Skeletal muscle cell (primary cell): ENCODE measurements at places on chromosomes 4 and X.

DNA sequence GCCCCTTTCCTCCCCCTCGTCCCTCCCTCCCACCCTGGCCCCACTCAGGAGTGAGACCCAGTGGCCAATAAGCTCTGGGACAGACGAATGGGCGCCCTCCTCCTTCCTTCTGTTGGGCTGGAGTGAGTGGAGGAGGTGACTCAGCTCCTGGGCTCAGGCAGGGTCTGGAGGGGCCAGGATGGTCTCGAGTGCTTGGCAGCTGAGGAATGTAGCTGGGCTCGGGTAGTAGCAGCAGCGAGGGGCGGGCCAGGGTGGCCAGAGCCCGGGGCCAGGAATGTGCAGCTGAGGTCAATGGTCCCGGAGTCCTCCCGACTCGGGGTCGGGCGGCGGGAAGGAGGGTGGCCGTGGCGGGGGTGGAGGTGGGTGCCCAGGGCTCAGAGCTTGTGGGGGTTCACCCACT, 15.0 kb downstream of the G6PD start:
- DNase-seq, result no peak

GRCh38 chrX:132568291-132568690, 79.5 kb upstream of the MBNL3 start:
- DNase-seq, result no peak

DNA sequence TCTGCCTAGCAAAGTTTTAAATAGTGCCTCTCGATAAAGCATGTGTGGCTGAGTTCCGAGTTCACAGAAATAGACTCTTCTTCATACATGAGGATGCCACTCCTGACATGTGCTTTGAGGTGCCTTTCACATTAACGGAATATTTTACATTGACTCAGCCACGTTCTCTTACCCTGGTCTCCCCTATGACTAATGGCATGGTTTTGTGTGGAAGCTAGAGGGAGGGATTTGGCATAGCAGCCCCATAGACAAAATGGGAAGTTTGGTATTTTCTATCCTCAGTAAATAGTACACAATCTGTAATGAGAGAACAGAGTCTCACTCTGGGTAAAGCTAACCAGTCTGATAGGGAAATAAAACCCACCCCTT, 68.9 kb downstream of the PCDH19 start:
- DNase-seq, result no peak

- DNase-seq, result no peak
These were observed 44.3 kb downstream of the SPATA18 start for GRCh38 chr4:52095374-52095773.

GRCh38 chr4:150173432-150173861, 95.2 kb downstream of the DCLK2 start:
- DNase-seq, result no peak

- peak; percentile 52 for DNase-seq
These were observed 156.3 kb upstream of the VEGFC start for GRCh38 chr4:176949029-176949428.

GRCh38 chrX:17830211-17830610, 30.9 kb downstream of the RAI2 start:
- no peak for DNase-seq

DNA sequence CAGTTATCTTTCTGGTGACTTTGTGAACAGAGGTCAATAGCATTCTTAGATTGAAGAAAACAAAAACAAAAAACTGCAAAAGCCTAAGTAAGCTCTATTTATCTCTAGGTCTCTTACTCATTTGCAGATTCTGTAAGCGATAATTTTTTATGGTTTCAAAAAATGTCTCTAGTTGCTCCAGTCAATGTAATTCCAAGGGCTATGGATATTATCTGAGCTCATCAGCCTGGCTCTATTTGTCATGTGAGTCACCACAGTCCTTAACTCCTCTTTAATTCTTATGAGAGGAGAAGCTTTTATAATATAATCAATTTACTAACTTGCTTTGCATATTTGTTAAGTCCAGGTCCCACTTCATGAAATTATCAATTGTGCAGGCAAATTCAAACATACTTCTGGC, 79.1 kb downstream of the NPFFR2 start:
- DNase-seq, result no peak

DNA sequence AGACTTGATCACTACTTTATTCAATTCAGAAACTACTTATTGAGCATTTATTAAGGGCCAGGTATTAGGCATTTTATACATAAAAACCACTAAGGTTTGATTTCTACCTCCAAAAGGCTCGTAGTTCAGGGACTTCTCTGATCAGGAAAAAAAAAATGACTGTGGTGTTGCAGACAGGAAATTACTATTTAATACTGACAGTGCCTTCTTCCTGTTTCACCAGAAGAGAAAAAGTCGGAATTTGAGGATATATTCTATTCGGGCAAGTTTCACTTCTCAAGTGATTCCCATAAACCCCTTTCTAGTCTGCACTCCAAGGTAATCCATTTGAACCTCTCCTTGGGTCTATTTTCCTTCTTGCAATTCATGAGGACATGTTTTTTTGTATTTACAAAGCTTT, 15.3 kb upstream of the TASL start:
- no peak for DNase-seq

GRCh38 chrX:110418316-110419235, 59.9 kb downstream of the RTL9 start:
- DNase-seq, result peak; percentile 75

- DNase-seq, result no peak
These were observed 22.0 kb downstream of the KLHL15 start for GRCh38 chrX:24005028-24005427.

DNA sequence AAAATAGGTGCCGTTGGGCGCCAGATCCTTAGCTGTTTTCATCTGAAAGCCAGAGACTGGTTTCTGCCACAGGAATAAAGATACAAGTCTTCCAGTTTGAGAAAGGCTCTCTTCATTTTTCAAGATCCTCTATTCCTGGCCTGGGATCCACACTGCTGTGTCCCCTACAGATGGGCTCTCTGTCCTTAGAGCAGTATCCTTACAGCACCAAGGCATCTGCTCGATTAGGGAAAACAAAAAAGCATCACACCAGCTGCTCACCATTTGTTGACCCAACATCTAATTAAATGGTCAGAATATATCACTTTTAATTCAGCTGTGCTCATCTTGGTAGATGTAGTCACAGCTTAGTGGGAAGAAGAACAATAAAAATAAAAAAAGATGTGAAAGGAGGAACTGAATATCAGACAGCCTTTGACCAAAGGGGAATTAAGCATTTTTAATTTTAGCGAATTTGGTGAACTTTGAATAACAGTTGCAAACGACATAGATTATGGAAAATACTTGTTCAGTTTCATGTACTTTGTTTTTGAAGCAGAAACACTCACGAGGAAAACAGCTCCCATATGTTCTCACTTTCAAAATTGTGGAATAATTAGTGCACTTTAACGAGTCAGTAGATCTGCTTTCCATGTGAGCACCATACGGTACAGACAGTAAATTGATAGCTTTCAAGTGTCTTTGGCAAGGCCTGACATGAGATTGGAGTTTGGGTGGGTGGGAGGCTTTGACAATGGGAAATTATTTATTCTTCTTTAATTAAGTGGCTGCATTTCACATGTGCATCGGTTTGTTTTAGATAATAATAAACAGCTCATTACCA, 148.4 kb upstream of the CLNK start:
- no peak for DNase-seq

DNA sequence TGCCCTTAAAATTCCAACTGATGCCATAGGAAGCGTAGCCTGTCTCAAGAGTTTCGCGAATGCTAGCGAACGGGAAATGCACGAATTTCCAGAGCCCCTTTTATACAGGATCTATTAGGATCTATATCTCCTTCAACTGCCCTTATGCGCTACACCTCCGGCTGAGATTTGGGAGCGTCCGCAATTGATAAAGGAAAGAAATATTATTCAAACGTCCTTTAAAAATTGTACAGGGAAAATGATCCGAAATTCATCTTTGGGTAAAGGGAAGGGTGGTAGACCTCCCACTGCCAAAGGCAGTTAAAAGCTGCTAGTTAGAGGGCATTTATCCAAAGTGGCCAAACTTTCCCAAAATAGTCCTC, 609 bp downstream of the NR3C2 start:
- no peak for DNase-seq

- no peak for DNase-seq
These were observed 4.8 kb upstream of the RELL1 start for GRCh38 chr4:37690976-37691375.
